ENCODE measurements at places on chromosomes 13 and 19.
A peak's percentile ranks its signal among the peaks of the same experiment; 100 is the strongest.

DNA sequence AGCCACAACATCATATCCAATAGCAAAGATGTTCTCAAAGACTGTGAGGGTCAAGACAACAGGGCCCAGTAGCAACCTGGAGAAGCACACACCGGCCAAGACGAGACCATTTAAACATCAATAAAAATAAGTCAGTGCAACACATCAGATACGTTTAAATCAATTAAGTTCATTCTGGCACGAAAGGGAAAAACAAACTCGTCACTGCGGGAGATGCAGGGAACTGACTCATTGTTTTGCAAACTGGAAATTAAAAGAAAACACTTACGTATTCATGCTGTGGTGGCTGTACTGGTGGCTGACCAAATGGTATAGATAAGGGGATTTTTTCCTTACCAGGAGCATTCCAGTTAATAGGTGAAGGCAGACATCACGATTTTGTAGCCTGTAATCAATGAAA, 26.3 kb upstream of the SLC15A1 start:
- no peak for DNase-seq

- DNase-seq = no peak
These were observed 12.5 kb downstream of the TM6SF2 start for GRCh38 chr19:19260417-19261214.

GRCh38 chr19:16306728-16307402, 17.8 kb upstream of the KLF2 start:
- DNase-seq = no peak

GRCh38 chr13:27851096-27851850, 59.0 kb downstream of the GSX1 start:
- no peak for DNase-seq

GRCh38 chr13:75908141-75908540, 272.0 kb downstream of the LMO7 start:
- DNase-seq = peak; percentile 12
